ENCODE measurements at places on chromosomes 16 and 17. TPM values are rescaled to one million over a fixed set of nuclear protein-coding genes. Genes with fewer than 3 reads are reported as not detected.

GRCh38 chr17:4520894-4521600, 22.4 kb downstream of the SPNS2 start:
- peak; percentile 83 for DNase-seq

DNA sequence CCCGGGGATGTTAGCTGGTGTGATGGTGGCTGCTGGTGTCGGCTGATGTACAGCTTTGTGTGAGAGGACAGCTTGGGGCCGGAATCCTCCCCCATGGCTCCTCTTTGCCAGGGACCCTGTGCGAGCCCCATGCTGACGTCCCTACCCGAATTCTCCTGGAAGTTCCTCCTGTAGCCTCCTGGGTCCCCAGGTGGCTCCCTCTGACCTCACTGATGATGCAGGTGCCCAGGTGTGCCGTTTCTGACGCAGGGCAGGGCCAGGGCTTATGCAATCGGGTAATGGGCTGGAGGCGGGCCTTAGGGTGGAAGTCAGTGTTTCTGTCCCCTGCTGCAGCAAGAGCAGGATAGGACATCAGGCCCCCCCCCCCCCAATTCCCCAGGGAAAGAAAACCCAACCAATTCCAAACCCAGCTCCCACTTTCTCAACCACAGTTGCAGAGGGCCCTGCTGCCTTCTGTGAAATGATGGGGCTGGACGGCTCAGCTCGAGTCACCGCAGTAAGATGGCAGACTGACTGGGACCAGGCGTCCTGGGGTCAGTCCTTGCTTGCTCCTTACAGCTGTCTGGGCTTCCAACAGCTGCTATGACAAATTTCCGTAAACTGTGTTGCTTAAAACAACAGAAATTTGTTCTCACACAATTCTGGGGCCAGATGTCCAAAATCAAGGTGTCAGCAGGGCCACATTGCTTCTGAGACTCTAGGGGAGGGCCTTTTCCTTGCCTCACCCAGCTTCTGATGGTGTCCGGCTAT, 139.0 kb upstream of the PLCG2 start:
- no peak for DNase-seq

- DNase-seq = no peak
Measured at GRCh38 chr17:55734128-55734781, 11.6 kb upstream of the TMEM100 start.

- no peak for DNase-seq
Measured at GRCh38 chr17:75558666-75559530, 28.7 kb upstream of the MYO15B start.

GRCh38 chr16:2167068-2167638, 11.6 kb downstream of the TRAF7 start:
- DNase-seq = no peak

- DNase-seq = no peak
Measured at GRCh38 chr16:26712876-26713275, 353.9 kb upstream of the C16orf82 start.

DNA sequence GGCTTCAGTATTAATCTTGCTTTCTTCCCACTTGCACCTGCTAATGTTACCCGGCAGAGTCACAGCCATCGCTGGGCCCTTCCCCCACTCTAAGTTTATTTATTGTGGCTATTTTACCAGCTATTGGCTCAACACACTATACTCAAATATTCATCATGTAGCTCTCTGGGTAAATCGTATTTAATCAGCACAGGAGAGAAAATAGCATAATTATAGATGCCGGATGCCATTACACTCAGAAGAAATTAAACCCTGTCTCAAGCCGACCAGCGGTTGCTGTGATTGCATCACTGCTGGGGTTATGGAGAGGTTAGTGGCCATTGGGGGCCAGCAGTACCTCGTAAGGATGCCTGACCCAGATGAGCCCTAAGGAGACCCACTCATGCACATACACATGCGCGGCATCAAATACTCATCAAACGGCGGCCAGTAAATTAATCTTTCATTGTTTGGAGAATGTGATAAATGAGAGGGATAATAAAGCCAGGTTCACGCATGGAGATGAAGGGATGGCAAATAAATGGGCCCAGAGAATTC, 269.5 kb upstream of the ZFHX3 start:
- no peak for DNase-seq

DNA sequence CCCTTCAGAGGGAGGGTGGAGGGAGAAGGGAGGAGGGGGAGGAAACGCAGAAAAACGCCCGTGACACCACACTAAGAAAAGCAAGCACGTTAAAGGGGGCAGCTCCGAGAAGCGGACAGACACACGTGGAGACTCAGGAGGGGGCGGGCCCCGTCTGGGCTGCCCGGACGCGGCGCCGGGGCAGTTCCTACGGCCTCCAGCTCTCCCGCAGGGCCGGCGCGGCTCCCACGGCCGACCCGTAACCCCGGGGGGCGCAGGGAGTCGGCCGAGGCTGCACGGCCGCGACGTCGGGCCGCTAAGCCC, 362 bp downstream of the KLHDC4 start:
- DNase-seq = peak; percentile 21

GRCh38 chr16:79122343-79122742, 478.2 kb downstream of the MAF start:
- DNase-seq = no peak

DNA sequence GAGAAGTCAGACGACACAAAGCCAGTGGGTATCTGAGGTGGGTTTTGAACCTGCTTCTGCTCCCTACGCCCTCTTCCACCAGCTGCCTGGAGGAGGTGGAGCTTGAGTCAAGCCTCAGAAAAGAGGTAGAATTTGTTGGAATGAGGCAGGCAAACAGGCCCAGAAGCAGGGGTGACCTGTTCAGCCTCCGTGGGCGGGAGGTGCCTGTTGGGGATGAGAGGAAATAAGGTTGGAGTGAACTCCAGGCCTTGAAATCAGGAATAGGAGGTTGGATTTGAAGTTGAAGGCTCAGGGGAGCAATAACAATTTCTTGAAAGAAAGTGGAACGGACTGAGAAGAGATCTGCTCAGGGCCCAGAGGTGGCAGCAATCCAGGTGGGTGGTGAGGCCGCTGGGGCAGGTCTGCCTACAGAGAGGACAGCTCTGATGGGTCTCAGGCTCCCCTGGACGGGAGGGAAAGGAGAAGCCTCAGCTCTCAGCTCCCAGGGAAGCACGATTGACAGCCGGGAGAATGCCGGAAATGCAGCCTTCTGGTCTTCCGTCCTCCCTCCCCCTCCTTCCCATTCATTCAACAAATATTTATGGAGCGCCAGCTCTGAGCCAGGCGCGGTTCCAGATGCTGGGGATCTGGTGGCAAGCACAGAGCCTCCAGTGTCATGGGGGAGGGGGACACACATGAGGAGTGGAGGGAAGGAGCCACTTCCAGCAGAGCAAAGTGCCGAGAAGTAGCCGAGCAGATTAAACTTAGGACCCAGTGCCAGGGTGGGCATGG, 61.9 kb upstream of the CIBAR2 start:
- peak; percentile 68 for DNase-seq

GRCh38 chr16:15849209-15849981, 7.4 kb downstream of the MYH11 start:
- no peak for DNase-seq

GRCh38 chr16:49276646-49277385, 4.8 kb downstream of the CBLN1 start:
- DNase-seq = no peak

DNA sequence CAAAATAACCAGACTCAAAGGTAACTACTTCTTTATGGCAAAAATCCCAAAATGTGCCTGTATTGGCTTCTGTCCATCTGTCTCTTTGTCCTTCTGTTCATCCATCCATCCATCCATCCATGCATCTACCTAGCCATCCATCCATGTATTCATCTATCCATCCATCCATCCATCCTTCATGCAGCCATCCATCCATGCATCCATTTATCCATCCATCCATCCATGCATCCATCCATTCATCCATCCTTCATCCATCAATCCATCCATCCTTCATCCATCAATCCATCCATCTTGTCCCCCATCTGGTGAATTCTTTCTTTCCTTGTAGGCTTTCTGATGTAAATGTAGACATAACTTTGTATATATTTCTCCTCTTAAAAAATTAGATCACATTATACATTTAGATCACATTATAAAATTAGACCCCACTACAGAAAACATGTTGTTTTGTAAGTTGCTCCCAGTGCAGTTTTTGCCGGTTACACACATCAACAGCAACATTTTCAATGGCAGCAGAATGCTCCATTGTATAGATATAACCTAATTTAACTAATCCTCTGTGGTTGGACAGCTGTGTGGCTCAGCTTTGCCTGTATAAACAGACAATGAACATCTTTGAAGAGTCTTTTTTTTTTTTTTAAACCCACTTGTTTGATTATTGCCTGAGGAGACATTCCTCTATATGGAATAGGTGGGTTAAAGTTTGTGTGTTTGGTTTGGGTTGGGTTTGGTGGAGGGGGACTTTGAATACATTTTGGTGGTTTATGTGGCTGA, 72.0 kb downstream of the MSI2 start:
- DNase-seq = no peak

GRCh38 chr16:57735755-57736418, at the start of gene KATNB1:
TSS of gene KATNB1 (plus strand) at chr16:57735770. CDS start at chr16:57737244, 1,474 bp downstream.
- DNase-seq = no peak

GRCh38 chr17:4607773-4608187, 23.5 kb downstream of the SMTNL2 start:
- peak; percentile 79 for DNase-seq

GRCh38 chr16:69482410-69482991, 58.1 kb downstream of the CYB5B start:
- DNase-seq = peak; percentile 8

GRCh38 chr16:12546918-12547607, 256.6 kb downstream of the CPPED1 start:
- no peak for DNase-seq

DNA sequence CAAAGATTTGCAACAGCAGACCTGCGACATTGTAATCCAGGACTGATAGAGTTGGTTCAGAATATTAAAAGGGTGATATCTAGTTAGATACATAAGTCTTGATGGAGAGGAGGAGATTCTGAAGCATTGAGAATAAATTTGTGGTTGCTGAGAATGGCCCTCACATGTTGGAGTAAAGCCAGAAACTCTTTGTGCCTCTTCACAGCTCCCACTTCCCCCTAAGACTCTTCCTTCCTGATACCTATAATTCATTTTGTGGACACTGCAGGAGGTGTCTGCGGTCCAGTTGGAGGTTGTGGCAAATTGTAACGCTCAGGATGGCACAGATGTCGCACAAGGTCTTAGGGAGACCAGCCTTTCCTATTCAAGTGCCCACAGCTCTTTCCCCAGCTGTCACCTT, 17.5 kb downstream of the WWOX start:
- no peak for DNase-seq

DNA sequence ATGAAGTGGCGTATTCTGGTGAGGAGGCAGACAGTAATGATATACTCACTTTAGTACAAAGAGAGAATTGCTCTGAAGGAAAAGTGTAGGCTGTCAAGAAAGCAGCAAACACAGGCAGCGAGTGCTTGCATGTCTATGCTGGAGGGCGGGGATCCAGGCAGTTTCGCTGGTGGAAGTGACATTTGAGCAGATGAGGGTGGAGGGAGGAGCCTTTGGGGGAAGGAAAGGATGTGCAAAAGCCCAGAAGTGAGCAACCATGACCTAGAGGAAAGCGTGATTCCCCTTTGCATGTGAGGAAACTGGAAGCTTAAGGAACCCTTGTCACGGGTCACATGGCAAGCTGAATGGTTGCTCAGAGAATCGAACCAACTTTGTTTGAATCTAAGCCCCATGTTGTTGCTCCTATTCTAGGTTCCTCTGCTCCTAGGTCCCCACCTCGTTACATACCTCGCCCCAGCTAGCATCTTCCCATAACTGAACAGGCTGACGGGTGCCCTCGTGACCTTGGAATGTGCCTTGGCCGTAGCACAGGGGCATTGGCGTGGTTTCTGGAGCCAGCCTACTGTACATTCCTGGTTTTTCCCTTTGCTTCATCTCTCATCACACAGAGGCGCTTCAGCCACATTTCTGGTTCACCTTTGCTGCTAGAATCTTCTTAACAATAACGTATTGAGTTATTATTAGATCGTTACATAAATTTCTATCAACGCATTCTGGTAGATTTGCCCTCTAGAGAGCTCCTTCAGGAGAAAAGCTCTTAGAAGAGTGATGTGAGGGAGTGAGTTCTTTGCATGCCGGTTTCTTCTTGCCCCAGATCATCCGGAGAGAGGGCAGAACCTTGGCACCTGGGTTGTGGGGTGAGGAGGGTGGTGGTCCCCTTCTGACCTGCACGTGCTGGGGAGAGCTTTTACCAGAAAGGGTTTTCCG, 191.8 kb downstream of the SNX29 start:
- no peak for DNase-seq

DNA sequence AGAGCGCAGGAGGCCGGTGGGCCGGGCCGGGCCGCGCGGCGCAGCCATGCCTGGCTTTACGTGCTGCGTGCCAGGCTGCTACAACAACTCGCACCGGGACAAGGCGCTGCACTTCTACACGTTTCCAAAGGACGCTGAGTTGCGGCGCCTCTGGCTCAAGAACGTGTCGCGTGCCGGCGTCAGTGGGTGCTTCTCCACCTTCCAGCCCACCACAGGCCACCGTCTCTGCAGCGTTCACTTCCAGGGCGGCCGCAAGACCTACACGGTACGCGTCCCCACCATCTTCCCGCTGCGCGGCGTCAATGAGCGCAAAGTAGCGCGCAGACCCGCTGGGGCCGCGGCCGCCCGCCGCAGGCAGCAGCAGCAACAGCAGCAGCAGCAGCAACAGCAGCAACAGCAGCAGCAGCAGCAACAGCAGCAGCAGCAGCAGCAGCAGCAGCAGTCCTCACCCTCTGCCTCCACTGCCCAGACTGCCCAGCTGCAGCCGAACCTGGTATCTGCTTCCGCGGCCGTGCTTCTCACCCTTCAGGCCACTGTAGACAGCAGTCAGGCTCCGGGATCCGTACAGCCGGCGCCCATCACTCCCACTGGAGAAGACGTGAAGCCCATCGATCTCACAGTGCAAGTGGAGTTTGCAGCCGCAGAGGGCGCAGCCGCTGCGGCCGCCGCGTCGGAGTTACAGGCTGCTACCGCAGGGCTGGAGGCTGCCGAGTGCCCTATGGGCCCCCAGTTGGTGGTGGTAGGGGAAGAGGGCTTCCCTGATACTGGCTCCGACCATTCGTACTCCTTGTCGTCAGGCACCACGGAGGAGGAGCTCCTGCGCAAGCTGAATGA, 606 bp downstream of the THAP11 start:
- DNase-seq = peak; percentile 60

- no peak for DNase-seq
Measured at GRCh38 chr17:38911081-38911730, 14.2 kb upstream of the LASP1NB start.

- peak; percentile 52 for DNase-seq
Measured at GRCh38 chr17:76567634-76568432, 17.8 kb downstream of the ST6GALNAC2 start.

- DNase-seq = no peak
Measured at GRCh38 chr16:62549875-62550274, 513.6 kb upstream of the CDH8 start.

Gene PRSS53
- total RNA-seq = 3.0 TPM

Gene PMP22
- total RNA-seq = 23.1 TPM

Gene FBXW10B
- not detected for total RNA-seq

Gene ACSM2A
- total RNA-seq = not detected

Gene TBC1D3H
- total RNA-seq = not detected

Gene KRT32
- not detected for total RNA-seq

Gene ASB16
- 3.9 TPM for total RNA-seq

Gene SLC35G6
- total RNA-seq = not detected

Gene TMEM92
- not detected for total RNA-seq

Gene SPNS3
- total RNA-seq = not detected

Gene EPX
- total RNA-seq = not detected

Gene PRKCA
- total RNA-seq = 6.6 TPM

Gene KLHL10
- total RNA-seq = not detected

All from body of pancreas (tissue), 4 donors.